ENCODE measurements at places on chromosomes 1 and 21. TPM values are rescaled to one million over a fixed set of nuclear protein-coding genes. Genes with fewer than 3 reads are reported as not detected.

PINK1 gene
- 10.6 TPM for total RNA-seq

RPE65 gene
- not detected for total RNA-seq

CD48 gene
- 231 TPM for total RNA-seq

IL12RB2 gene
- total RNA-seq, result 123 TPM

S100A7 gene
- not detected for total RNA-seq

HAPLN2 gene
- total RNA-seq, result not detected

TIE1 gene
- total RNA-seq, result 0.36 TPM

NECTIN4 gene
- total RNA-seq, result not detected

PADI3 gene
- not detected for total RNA-seq

Measured in activated naive CD4-positive, alpha-beta T cell treated with anti-CD3 and anti-CD28 coated beads, Interleukin-2, amount 50 U/mL, for 72 hours (primary cell).